Stimulated activated CD8-positive, alpha-beta memory T cell treated with anti-CD3 and anti-CD28 coated beads, Interleukin-2, amount 100 ng/mL, for 48 hours (primary cell): ENCODE measurements at places on chromosomes 12 and 14.

DNA sequence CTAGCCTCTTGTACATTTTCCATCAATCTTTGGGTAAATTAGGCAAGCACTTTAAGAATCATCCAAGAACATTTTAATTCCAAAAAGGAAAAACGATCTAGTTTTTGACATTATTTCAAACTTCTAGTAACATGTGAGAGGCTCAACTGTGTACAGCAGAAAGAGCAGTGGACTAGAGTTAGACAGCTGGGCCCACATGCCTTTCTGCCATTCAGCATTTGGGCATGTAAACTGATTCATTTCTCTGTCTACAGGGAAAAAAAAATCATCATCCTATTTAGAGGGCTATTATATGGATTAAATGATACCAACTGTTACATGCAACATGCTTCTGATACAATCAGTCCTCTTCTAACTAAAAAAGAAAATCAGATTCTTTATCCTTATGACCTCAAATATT, 17.7 kb downstream of the ATP2B1 start:
- DNase-seq, result no peak

DNA sequence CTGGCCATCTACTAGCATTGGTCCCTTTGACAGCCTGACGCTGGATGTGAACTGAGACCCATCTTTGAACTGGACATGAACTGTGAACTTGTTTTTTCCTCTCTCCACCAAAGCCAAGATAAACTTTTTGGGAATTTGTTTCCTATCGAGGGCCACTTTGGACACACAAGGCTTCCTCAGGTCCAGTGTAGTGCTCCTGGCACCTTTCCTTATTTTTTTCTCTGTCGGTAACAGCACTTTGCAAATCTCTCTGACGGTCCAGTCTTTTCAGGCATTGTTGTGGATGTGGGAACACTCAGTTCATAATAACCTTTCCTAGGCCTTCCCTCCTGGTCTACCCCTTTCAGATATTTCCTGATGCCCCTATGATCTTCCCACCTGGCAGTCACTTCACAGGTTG, 5.0 kb downstream of the KCNA1 start:
- DNase-seq, result no peak

- no peak for DNase-seq
Measured at GRCh38 chr14:38524636-38525509, 269.0 kb upstream of the CLEC14A start.

DNA sequence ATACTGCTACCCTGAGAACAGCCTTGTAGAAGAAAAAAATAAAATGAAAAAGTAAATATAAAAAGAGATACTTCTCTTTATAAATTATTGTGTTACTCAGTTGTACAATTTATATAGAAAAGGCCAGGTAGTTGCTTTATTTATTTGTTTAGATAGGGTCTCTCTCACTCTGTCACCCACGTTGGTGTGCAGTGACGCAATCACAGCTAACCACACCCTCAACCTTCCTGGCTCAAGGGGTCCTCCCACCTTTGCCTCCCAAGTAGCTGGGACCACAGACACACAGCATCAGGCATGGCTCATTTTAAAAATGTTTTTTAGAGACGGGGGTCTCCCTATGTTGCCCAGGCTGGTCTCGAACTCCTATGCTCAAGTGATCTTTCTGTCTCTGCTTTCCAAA, 175.4 kb upstream of the PZP start:
- DNase-seq, result no peak

GRCh38 chr12:32139064-32139421, 32.4 kb downstream of the BICD1 start:
- no peak for DNase-seq
